Posterior cingulate gyrus (tissue), 11 donors: ENCODE measurements at places on chromosomes 2 and 18.

DNA sequence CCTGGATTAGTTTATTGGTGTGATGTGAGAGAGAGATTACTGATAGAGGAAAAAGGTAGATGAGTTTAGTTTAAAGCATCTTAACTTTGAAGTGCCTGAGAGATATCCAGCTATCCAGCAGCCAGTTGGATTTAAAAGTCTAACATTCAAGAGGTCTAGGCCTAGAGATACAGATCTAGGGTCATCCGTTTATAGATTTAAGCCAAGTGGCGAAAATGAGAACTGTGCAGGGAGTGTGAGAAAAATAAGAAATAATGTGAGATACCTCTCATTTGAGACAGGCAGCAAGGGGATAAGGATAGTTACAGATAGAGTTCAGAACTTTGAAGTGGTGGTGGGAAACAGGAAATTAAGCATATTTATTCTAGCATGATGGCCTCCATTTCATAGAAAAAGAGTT, 5.3 kb upstream of the ORC2 start:
- DNase-seq = no peak

DNA sequence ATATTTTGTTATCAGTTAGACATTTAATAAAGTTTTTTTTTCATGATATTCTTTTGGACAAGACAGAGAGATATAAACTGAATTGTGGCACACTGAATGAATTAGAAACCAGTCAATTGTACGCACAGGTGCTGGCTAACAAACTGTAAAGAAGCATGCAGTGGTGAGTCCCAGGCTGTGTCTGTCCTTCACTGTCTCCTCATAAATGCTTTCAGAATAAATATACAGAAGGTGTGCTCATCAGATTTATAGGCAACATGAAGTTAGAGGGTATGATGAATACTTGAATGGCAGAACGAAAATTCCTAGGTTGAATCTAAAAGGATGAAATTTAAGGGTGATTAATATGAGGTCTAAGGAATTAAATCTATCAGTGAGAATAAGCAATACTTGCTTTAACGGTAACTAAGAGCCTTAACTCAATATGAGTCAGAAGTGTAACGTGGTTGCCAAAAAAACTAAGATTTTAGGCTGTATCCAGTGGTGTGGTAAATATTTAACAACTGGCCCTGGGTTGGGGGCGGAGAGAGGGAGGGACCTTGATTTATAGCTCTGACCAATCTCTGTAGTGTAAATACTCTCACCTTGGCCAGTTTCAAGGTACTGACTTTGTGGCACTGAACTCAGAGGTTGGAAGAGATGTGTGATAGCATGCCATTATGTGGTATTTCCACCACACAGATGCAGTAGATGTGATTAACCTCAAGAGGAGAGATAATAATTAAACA, 41.9 kb upstream of the AAK1 start:
- no peak for DNase-seq

DNA sequence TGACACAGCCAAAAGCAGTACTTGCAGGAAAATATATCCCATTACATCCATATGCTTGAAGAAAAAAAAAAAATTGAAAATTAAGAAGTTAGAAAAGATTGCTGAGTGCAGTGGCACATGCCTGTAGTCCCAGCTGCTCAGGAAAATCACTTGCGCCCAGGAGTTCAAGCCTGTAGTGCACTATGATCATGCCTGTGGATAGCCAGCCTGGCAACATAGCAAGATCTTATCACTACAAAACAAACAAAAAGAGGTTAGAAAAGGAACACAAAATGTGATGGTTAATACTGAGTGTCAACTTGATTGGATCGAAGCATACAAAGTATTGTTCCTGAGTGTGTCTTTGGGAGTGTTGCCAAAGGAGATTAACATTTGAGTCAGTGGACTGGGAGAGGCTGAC, 361.9 kb downstream of the NYAP2 start:
- DNase-seq = no peak

GRCh38 chr18:60978338-60978737, 354.9 kb upstream of the CDH20 start:
- no peak for DNase-seq

DNA sequence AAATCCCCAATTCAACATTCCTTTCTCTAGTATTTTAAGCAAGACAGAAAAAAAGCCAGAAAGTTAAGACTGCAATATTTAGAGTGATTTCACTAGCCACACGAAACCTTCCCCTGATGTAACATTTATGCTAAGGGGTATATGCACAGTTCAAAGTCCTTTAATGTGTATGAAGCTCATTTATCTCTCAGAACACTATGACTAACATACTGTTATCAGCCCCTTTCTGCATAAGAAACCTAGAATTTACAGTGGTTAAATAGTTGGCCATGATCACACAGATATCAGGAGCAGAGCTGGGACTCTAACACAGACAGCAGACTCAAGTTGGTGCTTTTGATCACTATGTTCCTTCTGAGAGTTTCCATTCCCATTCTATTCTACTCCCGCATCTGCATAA, 185.5 kb downstream of the CDH2 start:
- DNase-seq = no peak

DNA sequence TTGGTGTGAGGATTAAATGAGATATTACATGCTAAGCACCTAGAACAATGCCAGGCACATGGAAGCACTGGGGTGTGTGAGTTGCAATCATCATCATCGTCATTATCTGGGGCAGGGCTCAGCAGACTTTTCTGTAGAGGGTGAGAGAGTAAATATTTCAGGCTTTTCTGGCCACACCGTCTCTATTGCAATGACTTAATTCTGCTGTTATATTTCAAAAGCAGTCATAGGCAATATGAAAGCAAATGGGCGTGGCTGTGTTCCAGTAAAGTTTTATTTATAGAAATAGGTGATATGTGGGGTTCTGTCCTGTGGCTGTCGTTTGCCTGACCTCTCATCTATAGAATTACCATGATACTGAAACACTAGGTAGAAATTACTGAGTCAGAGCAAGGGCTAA, 60.6 kb downstream of the IL1R2 start:
- no peak for DNase-seq

DNA sequence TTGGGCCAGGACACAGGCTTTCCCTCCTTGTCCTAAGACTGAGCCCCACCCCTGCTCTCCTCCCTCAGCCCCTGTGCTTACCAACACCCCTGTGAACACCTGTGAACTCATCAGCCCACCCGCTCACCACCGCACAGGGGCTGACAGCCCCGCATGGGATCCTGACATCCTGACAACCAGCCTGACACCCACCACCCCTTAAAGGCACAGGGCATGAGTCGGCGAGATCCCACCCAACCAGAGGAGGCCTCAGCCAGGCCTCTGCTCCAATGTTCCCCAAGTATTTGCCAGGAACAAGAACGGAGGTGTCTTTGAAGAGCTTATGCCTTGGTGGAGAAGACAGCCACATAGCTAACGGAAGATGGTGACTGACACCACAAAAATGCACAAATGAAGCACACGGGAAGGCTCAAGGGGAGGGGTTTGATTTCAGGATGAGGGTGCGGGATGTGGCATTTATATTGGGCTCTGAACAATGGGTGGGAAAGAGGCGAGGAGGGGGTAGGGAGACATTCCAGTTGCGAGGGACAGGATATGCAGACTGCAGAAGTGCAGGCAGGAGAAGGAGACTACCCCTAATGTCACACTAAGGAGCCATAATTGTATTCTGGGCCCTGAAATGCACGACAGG, 11.0 kb downstream of the RAB11FIP5 start:
- DNase-seq = no peak
